ENCODE measurements at places on chromosomes 5 and 9.
A peak's percentile ranks its signal among the peaks of the same experiment; 100 is the strongest.

DNA sequence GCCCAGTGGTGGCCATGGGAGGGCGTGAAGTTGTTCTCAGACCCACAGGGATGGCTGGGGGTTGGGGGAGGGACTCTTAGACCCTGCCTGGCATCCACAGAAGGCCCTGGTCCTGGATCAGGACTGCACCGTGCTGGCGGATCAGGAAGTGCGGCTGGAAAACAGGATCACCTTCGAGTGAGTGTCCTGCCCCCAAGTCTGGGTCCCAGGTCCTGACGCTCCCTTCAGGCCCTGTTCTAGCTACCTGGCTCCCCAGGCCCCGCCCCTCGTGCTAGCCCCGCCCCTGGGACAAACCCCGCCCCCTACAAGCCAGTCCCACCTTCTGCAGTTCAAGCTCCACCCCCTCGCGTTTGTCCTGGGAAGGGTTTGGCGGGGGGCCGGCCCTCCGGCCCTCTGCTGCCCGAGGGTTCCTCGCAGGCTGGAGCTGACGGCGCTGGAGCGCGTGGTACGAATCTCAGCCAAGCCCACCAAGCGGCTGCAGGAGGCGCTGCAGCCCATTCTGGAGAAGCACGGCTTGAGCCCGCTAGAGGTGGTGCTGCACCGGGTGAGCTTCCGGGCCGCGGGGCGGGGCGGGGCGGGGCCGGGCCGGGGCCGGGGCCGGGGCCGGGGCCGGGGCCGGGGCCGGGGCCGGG is 12.9 kb downstream of the RGS14 start:
- DNase-seq: peak; percentile 79

GRCh38 chr9:94511134-94511954 is 43.5 kb upstream of the PCAT7 start:
- DNase-seq: no peak

DNA sequence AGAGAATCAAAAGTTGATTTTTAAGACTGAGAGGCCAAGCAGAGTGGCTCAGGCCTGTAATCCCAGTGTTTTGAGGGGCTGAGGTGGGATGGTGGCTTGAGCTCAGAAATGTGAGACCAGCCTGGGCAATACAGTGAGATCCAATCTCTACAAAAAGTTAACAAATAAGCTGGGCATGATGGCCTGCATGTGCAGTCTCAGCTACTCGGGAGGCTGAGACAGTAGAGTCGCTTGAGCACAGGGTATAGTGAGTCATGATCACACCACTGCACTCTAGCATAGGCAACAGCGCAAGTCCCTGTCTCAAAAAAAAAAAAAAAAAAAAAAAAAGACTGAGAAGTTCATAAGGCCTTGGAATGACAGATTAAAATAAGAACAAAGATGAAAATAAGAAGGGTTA is 177.2 kb downstream of the TMEM232 start:
- DNase-seq: peak; percentile 7

- no peak for DNase-seq
These were observed 52.7 kb downstream of the ABHD17B start for GRCh38 chr9:71858102-71858798.

DNA sequence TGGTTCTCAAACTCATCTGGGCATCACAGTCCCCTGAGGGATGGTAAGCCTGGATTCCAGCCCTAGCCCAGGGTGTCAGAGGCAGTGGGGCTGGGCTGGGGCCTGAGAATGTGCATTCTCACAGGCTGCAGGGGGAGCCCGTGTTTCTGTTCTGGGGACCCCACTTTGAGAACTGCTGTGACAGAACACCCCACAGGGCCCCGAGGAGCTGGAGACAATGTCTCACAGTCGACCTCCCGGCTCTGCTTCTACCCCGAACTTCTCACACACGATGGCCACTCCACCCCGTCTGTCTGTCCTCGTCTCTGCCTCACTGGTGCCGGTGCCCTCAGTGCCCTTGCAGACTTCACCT is 130.0 kb downstream of the CACNA1B start:
- no peak for DNase-seq

GRCh38 chr9:137351781-137352501 is 49.9 kb upstream of the NRARP start:
- DNase-seq: no peak

- no peak for DNase-seq
These were observed 180.4 kb downstream of the SEMA5A start for GRCh38 chr5:9365512-9365911.

DNA sequence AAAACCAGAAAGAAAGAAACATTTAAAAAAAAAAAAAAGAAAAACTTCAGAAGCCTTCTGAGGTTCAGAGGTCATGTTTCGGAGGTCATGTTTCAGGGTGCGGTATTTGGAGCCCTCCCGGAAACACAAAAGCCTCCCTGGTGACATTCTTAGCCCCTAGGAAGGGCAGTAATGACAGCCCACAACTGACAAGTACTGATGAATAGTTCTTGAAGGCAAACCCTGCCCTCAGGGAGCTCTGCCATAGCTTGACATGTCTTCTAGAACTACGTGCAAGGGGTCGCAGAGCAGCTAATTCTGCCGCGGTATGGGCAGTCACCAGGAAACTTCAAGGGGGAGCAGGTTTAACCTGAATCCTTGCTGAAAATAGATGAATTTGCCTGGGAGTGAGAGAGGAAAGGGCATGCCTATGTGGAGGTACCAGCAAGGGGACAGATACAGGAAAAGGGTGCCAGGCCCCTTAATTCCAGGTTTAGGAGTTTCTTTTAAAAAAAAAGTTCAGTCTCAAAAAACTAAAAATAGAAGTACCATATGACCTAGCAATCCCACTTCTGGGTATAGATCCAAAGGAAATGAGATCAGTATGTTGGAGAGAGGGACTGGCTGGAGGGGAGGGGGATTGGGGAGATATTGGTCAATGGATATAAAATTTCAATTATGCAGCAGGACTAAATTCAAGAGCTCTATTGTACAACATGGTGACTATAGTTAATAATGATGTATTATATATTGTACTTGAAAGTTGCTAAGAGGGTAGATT is 98.4 kb downstream of the C9orf152 start:
- DNase-seq: no peak

DNA sequence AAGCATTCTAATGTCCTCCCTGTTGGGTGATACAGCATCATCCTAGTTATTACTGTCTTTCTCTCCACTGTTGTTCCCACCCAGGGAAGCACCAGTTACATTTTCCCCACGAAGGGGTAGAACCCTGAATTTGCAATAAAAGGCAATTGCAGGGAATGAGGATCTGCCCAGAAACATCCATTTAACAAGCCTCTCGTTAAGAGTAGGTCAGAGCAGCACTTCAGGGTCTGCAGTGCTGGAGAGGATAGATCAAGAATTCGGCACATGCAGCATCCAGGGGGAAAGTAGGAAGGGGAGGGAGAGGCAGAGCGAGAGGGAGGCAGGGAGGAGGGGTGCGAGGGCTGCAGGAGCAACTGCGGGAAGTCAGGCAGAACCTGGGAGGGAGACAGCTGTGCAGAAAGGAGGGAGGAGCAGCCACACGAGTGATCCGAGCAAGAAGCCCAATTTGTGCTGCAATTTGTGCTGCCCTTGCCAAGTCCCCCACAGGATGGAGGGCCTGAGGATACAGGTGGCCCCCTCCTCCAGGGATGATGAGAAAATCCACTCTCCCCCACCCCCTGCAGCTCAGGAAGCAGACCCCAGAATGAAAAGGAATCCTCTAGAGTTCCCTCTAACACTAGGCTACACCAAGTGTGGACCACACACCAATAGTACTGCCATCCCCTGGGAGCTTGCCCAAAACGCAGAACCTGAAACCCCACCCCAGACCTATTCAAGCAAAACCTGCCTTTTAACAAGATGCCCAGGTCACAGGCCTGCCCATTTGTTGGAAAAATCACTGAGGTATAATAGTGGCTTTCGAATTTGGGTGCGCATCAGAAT is 62.2 kb downstream of the EPB41L4B start:
- no peak for DNase-seq

GRCh38 chr9:109519366-109519765 is 21.3 kb upstream of the PTPN3 start:
- DNase-seq: no peak

- peak; percentile 96 for DNase-seq
These were observed 19.6 kb upstream of the GLRX start for GRCh38 chr5:95841914-95842812.

GRCh38 chr5:181126841-181127240 is 4.1 kb downstream of the OR2V1 start:
- no peak for DNase-seq

- DNase-seq: no peak
These were observed 46.9 kb upstream of the RGS7BP start for GRCh38 chr5:64458948-64459347.

GRCh38 chr9:133714606-133715294 is 23.4 kb downstream of the SARDH start:
- peak; percentile 88 for DNase-seq

DNA sequence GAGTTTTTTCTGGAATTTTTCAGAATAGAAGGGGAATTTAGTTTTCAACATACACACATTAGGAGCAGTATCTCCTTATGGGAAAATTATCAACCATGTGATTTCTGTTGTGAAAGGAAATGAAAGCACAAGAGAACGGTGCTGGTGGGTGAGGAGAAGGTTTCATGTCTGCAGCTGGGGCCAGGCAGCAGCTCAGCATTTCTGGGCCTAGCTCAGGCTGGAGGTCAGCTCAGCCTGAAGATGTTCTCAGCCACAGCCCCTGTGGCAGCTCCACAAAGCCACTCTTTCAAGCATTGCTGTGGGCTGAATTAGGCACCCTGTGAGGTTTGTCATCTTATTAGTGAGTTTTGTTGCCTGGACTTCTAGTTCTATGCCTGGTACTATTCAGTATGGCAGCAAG is 90.3 kb downstream of the DIRAS2 start:
- DNase-seq: no peak

GRCh38 chr5:149561848-149562247 is 10.6 kb upstream of the CSNK1A1 start:
- peak; percentile 98 for DNase-seq

GRCh38 chr5:171672556-171672955 is 113.1 kb upstream of the SMIM23 start:
- no peak for DNase-seq

GRCh38 chr9:121684381-121685145 is 33.1 kb downstream of the DAB2IP start:
- peak; percentile 32 for DNase-seq

- no peak for DNase-seq
These were observed 73.3 kb upstream of the HMHB1 start for GRCh38 chr5:143738417-143739401.

DNA sequence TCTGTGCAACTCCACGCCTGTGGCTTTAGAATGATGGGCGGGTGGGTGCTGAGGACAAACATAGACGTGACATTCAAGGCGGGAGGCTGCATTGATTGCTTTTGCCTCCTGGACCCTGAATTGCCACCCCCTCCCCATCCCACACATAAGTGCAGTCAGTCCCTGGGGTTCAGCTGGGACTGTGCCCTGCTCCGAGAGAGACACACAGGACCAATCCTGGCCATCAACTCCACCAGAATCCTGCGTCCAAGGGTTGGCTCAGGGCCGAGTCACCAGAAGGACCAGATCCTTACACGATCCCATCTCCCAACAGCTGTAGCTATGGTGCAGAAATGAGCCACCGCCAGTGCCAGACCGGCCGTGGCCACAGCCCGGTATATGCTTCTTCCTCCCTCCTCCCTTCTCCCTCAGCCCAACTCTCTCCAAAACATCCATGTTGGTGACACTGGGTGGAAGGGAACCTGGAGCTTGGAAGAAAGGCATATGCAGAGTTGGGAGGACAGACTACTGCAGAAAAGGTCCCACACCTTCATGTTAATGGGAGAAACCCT is 27.4 kb downstream of the IRX2 start:
- no peak for DNase-seq

Measured in fibroblast of mammary gland (primary cell).